ENCODE measurements at places on chromosomes 3 and 15.

DNA sequence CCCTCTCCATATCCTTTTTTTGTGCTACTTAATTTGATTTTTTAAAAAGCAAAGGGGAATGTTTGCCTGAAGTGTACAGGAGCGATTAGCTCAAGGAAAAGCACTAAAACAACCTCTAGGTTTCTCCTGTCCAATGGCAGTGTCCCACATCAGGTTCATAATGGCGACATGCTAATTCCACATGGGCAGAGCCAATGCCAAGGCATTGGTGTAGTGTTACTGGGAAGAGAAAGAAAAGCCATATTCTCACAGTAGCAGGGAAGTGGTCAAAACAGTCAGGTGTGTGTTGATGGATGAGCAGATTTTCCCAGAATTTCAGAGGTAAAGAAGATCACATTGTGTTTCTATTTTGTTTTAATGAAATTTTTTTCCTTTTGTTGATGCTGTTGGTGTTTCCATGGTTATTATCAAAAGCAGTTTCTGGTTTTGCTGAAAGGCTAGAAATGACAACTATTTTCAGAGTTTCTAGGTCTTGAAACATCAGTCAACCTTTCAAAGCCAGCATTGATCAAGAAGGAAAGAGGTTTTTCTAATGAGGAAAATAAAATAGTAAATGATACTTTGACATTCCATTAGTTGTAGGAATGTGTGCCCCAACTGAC, 65.2 kb downstream of the FNDC3B start:
- DNase-seq, result no peak

- no peak for DNase-seq
Observed at GRCh38 chr15:62887113-62887570, 155.4 kb upstream of the TPM1 start.

- no peak for DNase-seq
Observed at GRCh38 chr3:43210049-43211027, 76.0 kb upstream of the SNRK start.

GRCh38 chr3:170603770-170604510, 18.1 kb upstream of the SLC7A14 start:
- DNase-seq, result no peak

DNA sequence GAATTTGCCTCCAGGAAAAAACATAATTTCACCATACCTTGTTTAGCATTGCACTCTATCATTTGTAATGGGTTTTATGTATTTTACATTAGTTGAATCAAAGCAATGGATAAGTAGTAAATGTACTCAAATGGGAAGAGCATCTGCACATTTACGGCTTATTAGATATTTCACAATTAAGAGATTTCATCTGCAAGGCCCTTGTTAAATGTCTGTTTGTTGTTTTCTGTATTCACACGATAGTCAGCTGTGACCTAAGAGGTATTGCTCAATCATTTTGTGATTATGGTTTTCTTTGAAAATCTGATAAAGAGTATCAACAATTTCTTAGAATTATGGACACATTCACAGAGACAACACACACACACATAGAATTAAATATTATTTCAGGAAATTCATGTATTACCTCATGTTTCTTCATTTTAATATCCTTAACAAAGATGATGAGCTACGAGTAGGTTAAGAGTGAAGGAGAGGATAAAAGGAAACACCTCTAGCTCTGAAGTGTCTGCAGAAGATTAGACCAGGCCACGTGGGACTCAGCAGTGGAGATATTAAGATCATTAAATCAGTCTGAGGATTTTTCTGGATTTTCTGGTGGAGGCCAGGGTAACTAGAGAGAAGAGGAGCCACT, 121.9 kb upstream of the POU1F1 start:
- no peak for DNase-seq

- DNase-seq, result no peak
Observed at GRCh38 chr3:65922441-65922840, 116.3 kb downstream of the MAGI1 start.

DNA sequence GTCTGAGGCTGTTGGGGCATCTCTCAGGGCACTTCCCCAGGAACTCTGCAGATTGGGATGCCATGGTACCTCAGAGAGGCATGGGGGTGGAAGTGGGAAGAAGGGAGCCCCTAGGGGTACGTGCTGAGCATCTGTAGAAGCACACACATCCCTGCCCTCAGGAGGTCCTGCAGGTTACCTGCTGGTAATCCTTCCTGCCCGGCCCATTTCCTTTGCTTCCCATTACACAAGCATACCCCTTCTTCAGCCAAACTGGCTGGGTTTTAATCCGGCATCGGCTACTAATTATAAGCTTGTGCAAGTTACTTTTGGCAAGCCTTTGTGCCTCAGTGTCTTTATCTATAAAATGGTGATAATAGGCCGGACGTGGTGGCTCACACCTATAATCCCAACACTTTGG, 3.1 kb upstream of the SMAD6 start:
- DNase-seq, result no peak

DNA sequence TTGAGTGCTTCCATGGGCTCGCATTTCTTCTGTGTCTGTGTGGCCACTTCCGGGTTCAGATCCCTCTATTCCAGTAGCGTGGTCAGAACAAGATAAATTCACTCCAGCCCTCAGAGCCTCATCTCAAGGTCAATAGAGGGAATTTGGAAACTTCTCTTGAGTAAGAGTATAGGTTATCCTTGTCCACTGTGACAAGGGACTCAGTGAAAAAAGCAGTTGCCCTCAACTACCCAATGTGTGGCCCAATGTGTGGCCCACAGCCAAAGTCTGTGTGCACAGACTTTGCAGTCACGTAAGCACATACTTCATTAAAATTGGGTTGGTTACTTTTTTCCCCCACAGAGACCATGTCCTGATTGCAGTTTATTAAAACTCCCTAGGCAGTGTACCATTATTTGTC, 305.6 kb upstream of the SEMA6D start:
- DNase-seq, result no peak

GRCh38 chr3:133230195-133230594, 169.7 kb upstream of the BFSP2 start:
- DNase-seq, result no peak

DNA sequence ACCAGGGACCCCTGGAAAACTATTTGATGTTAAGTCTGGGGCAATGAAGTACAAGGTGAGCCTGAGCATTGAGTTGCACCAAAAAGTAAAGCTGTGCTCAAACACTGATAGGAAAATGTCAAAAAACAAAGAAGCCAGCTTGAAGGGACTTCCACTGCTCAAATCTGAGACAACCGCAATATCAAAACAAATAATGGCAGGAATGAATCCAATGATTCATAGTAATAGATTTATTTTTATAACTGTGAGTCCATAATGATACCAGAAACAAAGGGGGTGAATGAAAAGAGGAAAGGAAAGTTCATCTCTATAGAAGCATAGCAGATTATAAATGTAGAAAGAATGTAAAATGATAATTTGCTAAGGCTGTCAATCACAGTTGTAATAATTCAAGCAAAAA, 237.3 kb upstream of the ZBTB20 start:
- DNase-seq, result no peak

- no peak for DNase-seq
Observed at GRCh38 chr3:39220407-39221140, 28.2 kb upstream of the XIRP1 start.

DNA sequence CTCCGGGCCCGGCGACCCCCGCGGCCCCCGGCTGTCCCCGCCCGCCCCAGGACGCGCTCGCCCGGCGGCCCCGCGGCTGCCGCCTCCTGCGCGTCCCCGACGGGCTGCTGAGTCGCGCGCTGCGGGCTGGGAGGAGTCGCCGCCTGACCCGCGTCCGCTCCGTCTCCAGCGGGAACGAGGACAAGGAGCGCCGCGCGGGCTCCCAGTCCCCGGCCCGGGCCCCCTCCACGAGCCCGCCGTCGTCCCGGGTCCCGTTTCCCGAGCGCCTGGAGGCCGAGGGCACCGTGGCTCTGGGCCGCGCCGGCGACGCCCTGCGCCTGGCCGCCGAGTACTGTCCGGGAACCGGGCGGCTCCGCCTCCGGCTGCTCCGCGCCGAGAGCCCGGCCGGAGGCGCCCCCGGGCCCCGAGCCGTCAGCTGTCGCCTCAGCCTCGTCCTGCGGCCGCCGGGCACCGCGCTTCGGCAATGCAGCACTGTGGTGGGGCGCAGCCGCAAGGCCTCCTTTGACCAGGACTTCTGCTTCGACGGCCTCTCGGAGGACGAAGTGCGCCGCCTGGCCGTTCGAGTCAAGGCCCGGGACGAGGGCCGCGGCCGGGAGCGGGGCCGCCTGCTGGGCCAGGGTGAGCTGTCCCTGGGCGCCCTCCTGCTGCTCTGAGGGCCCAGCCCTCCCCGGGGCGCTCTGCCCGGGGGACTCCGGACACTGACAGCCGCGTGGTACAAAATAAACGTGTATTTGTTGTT, 1.5 kb downstream of the C2CD4A start:
- no peak for DNase-seq

GRCh38 chr3:46407970-46408369, 911 bp downstream of the CCRL2 start:
- DNase-seq, result no peak

DNA sequence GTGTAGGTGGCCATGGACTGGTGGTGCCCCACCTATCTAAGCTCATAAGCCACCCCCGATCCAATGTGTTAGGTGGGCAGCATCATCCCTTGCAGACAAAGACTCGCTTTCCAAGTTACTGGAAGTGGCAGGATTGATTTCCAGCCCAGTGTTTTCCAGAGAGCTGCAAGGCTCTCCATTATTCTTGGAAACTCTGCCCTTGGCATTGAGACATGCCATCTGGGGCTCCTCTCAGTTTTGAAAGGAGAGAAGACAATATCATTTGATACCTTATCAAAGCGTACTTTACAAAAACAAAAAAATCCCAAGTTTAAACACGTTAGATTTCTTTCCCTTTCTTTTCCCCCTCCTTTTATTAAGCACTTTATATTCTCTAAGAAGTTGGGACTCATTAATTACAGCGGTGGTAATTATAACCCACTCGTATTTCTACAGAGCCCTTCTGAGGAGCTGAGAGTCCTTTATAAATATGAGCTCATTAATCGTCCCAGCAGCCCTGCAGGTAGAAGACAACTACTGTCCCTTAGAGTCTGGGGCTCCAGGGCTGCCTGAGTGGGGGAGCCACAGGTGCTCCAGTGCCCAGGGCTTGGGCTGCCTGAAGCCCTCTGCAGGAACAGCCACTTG, 226.1 kb downstream of the TLE3 start:
- DNase-seq, result no peak

- DNase-seq, result no peak
Observed at GRCh38 chr3:52222319-52223221, 2.9 kb downstream of the TLR9 start.

DNA sequence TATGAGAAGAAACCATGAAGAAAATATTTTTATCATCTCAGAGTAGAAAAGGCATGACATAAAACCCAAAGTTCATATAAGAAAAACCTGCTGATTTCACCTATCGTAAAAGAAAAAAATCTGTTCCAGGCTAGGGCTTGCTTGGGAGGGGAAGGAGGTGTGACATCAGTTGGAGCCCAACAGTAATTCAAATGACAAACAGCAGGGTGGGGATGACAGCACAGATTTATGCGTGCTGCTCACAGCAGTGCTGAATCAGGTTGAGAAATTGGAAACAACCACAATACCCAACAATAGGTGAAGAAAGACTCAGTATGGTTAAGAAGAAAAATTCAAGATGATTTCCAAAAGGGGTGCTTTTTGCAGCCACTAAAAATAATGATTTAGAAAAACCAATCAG, 172.4 kb downstream of the PDE8A start:
- no peak for DNase-seq

- DNase-seq, result no peak
Observed at GRCh38 chr15:56838085-56838484, 80.4 kb upstream of the TCF12 start.

GRCh38 chr3:11156026-11156410, 1.7 kb downstream of the HRH1 start:
- DNase-seq, result no peak

- DNase-seq, result no peak
Observed at GRCh38 chr3:127954640-127955039, 39.6 kb downstream of the KBTBD12 start.

GRCh38 chr15:58307313-58307961, 124.4 kb upstream of the LIPC start:
- no peak for DNase-seq

DNA sequence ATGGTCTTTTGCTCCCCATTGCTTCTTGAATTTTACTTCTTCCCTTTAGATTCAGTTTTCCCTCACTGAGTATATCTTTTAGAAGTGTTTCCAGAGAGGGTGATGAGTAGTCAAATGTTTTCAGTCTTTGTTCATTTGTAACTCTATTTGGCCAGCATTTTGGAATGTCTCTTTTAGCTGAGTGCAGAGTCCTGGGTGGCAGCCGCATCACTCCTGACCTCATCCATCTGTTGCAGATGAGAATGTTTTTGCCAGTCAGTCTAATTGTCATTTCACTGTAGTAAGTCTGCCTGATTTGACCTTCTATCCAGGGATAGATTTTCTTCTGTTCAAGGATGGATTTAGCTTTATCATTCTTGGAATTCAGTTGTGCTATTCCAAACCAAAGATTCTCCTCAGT, 7.3 kb downstream of the SRPRB start:
- no peak for DNase-seq

DNA sequence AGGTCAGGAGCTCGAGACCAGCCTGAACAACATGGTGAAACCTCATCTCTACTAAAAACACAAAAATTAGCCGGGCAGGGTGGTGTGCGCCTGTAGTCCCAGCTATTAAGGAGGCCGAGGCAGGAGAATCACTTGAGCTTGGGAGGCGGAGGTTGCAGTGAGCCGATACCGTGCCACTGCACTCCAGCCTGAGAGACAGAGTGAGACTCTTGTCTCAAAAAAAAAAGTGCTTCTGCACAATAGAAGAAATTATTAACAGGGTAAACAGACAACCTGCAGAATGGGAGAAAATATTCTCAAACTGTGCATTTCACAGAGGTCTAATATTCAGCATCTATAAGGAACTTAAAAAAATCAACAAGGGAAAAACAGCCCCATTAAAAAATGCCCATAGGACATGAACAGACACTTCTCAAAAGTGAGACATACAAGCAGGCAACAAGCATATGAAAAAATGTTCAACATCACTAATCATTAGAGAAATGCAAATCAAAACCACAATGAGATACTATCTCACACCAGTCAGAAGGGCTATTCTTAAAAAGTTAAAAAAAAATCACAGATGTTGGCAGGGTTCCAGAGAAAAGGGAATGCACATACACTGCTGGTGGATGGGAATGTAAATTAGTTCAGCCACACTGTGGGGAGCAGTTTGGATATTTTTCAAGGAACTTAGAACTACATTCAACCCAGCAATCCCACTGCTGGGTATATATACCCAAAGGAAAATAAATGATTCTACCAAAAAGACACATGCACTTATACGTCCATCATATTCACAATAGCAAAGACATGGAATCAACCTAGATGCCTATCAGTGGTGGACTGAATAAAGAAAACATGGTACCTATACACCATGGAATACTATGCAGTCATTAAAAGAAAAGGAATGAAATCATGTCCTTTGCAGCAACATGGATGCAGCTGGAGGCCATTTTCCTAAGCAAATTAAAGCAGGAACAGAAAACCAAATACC, 75.5 kb downstream of the MSL2 start:
- DNase-seq, result no peak

- DNase-seq, result no peak
Observed at GRCh38 chr3:128895843-128896697, 16.6 kb downstream of the ACAD9 start.

DNA sequence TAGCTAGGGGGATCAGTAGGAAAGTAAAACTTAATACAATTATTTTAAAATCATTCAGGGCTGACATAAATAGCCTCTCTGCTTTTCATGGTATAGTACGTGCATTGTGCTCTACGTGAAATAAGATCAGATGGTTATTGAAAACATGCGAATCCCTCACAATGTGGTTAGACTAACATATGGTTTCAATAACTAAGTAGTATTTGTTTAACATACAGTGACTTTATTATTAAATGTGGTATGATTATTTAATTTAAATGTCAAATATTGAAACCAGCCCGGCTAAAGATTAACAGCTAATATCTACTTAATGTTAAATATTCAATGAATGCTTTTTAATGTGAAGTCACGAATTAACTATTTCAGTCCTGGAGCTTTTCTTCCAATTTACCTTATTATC, 473.9 kb upstream of the THBS1 start:
- no peak for DNase-seq

All from effector CD8-positive, alpha-beta T cell (primary cell).